Fibroblast of the aortic adventitia (primary cell): ENCODE measurements at places on chromosomes 11 and 22. TPM values are rescaled to one million over a fixed set of nuclear protein-coding genes. Genes with fewer than 3 reads are reported as not detected.

TSGA10IP gene
- total RNA-seq: not detected in 2 replicates

MUC5AC gene
- total RNA-seq: under 0.01 TPM in 1 of 2 replicates, not detected in the other

CLCF1 gene
- 1.5 and 9.4 TPM in 2 replicates for total RNA-seq

IRF7 gene
- total RNA-seq: 6.5 and 6.8 TPM in 2 replicates

CRYAB gene
- 60.2 and 73.3 TPM in 2 replicates for total RNA-seq
